Stimulated activated naive CD4-positive, alpha-beta T cell (primary cell): ENCODE measurements at places on chromosomes 3 and 15.

GRCh38 chr3:63863150-63864007 lies at the start of the genes ATXN7 and THOC7:
TSS of gene ATXN7 (plus strand) at chr3:63863867. CDS start at chr3:63912599, 48,732 bp downstream.
TSS of gene THOC7 (minus strand) at chr3:63863805. CDS start at chr3:63863790, 15 bp downstream.
- peak; percentile 57 for DNase-seq

- DNase-seq: no peak
These were observed 4.7 kb upstream of the DCBLD2 start for GRCh38 chr3:98906230-98906629.

DNA sequence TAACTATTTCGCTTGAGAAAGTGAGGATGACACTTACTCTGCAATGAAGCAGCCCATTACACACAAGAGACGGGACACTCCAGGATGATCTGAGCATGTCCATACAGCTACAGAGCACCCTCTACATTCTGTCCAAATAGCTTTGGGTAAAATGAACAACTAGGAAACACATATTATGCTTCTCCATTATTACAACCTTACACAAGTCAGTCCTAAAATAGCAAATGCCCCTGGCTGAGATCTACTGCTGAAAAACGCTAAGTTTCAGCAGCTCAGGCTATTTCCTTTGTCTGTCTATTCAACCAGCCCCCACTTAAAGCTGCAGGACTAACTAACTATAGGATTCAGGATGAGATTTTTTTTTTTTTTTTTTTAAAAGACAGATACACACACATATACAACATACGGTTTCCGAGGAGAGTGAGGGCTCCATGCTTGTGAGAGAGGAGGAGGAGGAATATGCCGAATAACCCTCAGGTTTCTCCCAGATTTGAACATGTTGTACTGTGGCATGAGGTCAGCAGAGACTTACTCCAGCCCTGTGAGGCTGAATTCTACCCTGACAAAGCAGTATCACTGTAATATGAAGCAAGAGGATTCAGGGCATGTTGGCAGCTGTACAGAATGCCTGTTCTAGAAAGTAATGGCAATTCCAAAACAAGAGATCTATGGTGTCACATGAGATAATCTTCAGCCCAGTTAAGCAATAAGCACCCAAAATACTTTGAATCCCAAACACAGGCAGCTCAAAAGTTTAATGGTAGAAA lies 117.3 kb upstream of the PLXND1 start:
- no peak for DNase-seq

DNA sequence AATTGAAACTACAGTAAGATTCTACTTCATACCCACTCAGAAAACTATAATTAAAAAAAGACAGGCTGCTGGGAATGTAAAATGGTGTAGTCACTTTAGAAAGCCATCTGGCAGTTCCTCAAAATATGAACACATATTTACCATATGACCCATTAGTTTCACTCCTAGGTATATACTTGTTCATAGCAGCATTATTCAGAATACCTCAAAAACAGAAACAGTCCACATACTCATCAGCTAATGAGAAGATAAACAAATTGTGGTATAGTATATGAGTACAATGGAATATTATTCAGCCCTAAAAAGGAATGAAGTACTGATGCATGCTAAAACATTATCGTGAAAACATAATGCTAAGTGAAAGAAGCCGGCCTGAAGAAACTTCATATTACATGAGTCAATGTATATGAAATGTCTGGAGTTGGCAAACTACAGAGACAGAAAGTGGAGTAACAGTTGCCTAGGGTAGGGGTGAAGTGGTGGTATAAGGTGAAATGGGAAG lies 23.8 kb downstream of the WDR53 start:
- no peak for DNase-seq

- DNase-seq: no peak
These were observed 38.6 kb downstream of the CLEC3B start for GRCh38 chr3:45064512-45065372.

GRCh38 chr3:63949005-63949404 lies 36.8 kb upstream of the SCAANT1 start:
- DNase-seq: no peak

DNA sequence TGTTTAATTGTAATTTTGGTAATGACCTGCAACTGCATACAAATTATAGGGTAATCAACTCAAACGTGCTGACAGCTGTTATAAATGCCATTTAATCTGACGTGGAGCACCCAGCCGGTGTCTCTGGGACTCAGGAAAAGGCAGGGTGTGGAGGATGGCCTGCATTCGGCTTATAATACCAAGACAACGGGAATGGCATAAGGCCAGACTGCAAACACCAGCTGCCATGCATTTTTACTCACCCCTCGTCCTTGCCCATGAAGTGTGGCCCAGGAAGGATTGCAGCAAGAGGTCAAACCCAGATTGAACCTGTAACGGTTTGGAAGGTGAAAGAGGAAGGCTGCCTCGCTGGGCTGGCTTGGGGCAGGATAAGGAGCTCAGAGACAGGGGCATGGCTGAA lies 96.4 kb downstream of the WNT7A start:
- no peak for DNase-seq

DNA sequence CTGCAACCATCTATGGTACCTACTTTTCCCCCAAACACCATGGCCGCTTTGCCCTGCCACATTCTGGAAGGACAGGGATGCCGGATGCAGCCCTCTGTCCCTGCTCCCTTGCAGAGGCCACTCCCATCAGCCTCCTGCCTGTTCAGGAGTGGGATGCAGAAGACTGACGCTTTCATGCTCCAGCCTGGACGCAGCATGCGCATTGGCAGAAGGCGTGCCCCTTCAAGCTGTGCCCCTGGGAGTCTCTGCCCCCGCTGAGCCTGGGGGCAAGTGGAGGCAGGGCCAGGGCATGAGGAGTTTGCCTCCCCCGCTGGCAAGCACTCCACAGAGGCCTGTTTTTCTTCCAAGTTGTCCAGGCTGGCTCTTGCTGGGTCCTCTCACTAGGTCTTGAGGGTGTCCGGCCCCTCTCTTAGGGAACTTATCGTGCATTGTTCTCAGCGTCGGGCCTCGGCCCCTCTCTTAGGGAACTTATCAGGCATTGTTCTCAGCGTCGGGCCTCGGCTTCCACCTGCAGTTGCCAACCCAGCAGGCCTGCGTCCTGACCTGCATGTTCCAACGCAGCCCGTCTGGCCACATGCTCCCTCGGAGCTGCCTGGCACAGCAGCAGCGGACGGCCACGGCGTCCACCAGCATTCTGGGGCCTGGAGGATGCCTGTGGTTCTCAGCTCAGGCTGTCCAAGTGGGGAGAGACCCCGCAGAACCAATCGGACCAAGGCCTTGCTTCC lies 14.6 kb upstream of the SNRPA1 start:
- no peak for DNase-seq

GRCh38 chr15:43244092-43244491 lies 22.6 kb downstream of the TGM5 start:
- no peak for DNase-seq

- no peak for DNase-seq
These were observed 267.5 kb upstream of the NR2E3 start for GRCh38 chr15:71542836-71543235.

GRCh38 chr3:126337980-126338651 lies 19.1 kb downstream of the KLF15 start:
- no peak for DNase-seq

DNA sequence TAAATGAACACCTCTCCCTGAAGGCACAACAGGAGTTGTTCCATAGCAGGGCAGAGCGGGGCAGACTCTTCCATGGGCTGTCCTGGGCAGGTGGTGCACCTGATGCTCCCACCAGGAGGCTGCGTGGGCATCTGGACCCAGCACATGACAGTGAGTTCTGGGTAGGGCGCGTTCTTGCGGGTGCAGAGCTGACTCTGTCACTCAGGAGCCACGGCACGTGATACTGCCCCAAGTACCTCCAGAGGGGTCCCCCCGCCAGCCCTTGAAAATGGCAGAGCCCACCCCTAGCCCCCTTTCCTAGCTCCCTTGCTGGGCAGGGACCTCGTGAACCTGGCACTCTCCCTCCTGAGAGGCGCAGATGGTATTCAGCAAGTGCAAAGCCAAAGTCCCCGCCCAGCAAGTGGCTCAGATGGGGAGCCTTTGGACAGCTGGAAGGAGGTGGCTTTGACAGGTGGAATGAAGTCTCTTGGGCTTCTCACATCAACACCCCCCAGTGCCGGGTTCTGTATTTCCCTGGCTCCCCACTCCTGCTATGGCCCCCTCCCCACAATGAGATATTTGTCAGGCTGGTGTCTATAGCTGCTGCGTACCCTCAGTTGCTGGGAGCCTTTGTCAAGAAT lies 172.1 kb downstream of the TBC1D2B start:
- DNase-seq: no peak

DNA sequence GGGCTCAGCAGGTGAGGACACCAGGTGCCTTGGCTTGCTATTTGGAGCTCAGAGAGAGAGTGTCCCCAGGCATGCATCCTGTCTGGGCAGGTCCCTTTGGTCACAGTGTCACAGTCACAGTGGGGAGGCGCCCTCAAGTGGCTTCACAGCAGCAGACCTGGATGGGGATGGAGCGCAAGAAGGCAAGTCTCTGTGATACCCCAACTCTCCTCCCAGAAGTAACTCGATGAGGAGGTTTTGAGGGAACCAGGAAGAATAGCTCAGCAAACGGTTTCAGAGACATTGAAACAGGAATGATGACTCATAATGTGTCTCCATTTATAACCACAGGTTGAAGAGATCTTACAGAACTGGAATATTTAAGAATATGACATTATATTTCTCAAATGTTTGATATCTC lies 66.5 kb upstream of the SH3GL3 start:
- DNase-seq: no peak

GRCh38 chr15:63040509-63040908 lies 2.0 kb upstream of the TPM1 start:
- no peak for DNase-seq

DNA sequence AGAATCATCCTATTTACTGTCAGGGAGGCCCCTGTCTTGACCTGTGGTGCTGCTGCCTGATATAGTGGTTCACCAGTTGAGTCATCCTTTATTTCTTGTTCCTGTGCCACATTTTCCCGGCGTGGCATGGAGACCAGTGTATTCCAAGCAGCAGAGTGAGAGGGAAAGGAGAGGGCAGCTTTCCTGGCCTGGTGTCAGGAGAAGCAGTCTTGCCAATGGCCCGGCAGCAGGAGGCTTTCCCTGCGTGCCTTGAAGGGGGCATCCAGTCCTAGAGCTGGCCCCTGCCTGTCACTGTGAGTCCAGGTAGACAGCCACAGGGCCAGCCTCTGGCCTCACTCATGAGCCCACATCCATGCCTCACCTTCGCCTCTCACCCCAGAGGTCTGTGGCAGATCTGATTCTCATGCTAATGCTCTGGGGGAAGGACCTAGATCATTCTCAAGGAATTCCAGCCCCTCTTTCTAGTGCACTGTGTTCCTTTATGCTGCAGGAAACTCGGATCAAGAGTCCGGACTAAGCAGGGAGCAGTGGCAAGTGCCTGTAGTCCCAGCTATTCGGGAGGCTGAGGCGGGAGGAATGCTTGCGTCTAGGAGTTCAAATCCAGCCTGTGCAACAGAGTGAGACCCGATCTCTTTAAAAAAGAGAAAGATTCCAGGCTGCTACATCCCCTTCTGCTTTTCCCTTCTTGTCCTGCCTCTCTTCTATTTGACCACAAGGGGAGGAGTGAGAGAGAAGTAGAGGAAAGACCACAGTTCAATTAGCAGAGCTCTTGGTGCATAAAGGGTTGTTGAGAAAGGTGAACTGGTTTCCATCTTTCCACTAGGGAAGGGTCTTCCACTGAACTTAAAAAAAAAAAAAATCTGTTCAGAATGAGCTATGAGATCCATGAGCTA lies 66.8 kb upstream of the HACD2 start:
- no peak for DNase-seq
